ENCODE measurements at places on chromosomes 4 and X.

- no peak for DNase-seq
Measured at GRCh38 chr4:4607336-4608213, 65.7 kb upstream of the STX18 start.

GRCh38 chr4:169815606-169816005, 57.9 kb upstream of the HPF1 start:
- no peak for DNase-seq

DNA sequence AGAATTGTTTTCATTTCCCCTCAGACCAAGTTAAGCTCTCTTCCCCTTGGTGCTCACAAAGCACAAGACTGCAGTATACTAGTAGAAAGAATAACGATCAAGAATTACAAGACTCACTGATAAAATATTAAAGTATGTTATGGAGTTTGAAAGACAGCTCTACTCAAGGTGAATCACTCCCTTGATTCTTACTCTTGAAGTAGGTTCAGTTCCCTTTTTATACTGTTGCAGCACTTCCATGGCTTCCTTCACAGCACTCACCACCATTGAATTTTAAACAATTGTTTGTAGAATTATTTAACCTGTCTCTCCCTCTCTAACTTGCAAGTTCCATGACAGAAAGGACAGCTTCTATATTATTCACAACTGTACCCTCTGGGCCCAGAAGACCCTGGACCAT, 42.2 kb downstream of the CASK start:
- DNase-seq: no peak

DNA sequence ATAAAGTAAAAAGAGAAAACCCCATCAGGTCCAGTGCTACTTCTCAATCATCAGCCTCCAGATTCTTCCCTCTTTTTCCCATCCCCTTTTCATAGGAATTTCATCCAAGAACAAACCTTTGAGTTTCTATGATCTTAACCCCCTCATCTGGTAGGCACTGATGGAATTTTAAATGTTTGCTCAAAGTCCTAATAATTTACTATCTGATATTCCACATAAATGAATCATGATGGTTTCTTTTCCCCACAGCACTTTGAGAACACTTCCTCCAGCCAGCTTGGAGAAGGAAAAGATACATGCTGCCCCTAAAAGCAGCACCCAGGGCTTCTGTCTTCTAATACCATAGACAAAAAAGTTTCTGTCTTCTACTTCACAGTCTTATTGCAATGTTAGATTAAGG, 19.4 kb upstream of the KLHL8 start:
- DNase-seq: no peak

- no peak for DNase-seq
Measured at GRCh38 chr4:175427751-175428150, 384.3 kb downstream of the GPM6A start.

Data from Jurkat, Clone E6-1 (cell line).